ENCODE measurements at places on chromosomes 1 and 21.

- no peak for DNase-seq
Observed at GRCh38 chr1:180545991-180546390, 12.8 kb upstream of the OVAAL start.

DNA sequence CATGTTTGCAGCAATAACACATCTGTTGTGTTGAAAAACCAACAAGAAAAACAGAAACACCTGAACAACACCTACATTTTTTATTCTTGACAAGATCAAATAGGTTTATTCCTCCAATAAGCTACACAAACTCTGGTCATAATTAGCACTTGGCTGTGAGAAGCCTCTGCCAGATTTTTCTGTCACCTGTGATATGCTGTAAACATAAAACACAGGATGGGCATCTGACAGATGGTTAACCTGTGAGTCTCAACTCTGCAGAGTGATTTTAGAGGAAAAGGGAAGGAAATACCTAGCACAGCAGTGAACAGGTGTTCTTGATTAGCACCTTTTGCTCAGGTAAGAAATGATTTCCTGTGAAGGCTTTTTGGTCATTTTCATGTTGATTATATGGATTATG lies 175.4 kb upstream of the COA6 start:
- DNase-seq, result no peak

- DNase-seq, result no peak
Observed at GRCh38 chr1:244209955-244210354, 158.9 kb downstream of the ZBTB18 start.

DNA sequence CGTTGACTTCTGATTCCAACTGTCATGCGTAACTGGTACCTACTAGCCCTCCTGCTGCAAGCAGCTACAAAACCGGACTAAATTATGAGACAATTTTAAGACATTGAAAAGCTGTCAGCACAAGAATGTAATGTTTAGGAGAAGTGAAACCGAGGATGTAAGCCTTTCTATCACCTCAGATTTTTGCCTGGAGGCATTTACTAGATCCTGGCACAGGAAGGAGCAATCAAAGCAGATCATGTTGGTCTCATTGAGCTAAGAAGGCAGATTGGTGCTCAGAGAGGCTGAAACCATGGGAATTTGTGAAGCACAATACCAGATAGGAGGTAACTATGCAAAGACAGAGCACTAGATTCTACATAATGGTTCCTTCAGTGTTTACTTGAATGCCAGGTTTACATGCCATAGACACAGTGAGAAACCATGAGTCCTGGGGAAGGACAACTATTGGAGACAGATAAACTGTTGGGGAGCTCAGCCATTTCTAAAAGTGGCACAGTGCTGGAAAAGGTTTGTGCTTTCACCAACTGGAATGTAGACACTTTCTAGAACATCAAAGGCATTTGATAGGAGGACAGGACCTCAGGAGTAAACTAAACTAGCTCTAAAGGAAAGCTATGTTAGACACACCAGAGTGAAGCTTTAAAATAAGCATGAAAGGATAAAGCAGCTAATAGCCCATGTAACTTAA lies 179.4 kb downstream of the LYPLAL1 start:
- no peak for DNase-seq

DNA sequence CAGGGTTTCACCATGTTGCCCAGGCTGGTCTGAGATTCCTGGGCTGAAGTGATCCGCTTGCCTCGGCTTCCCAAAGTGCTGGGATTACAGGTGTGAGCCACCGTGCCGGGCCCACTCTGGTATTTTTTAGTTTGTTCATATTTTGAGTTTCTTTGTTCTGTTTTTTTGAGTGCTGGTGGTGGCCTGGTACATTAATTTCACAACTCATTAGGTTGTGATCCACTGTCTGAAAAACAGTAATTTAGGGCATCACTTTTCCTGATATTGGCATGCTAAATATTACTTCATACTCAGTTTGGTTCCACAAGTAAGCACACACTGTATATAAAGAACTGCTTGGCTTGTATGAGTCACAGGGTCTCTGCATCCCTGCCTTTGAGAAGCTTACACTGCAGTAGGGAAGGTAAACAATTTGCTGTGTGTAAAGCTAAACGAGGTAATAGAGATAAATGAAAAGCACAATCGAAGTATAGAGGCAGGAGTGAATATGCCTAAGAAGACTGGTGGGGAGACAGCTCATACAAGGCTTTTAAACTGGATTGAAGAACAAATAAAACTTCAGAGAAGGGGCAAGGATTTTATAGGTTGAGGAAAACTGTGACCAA lies 7.7 kb downstream of the SNX27 start:
- DNase-seq, result peak; percentile 43

GRCh38 chr1:26858891-26859640 lies 3.9 kb upstream of the SFN start:
- no peak for DNase-seq

DNA sequence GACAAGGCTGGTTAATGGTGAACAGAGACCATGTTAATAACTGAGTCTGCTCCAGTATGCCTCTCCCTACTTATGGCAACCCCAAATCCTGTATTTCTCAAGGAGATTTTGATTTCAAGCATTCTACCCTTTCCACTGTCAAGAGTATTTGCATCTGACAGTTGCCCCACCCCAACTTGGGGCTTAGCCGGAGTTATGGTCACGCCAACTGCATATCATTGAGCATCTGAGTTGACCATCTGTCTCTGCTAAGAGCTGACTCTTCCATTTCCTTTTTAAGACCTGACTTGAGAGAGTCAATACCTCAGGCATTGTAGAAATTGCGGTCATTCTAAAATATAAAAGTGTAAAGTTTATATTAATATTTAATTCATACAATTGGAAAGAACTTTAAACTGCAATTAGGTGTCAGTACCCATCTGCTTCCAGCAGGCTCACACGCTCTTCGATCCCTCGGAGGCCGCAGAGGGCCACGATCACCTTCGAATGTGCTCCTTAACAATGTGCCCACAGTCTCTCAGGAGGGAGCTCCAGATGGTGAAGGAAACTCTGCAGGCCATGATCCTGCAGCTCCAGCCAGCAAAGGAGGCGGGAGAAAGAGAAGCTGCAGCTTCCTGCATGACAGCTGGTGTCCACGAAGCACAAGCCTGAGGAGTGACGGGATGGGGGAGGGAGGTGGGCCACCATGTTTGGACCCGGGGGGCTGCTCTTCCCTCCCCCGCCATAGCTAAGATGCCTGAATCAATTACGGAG lies 409.8 kb downstream of the DISC1 start:
- DNase-seq, result no peak

DNA sequence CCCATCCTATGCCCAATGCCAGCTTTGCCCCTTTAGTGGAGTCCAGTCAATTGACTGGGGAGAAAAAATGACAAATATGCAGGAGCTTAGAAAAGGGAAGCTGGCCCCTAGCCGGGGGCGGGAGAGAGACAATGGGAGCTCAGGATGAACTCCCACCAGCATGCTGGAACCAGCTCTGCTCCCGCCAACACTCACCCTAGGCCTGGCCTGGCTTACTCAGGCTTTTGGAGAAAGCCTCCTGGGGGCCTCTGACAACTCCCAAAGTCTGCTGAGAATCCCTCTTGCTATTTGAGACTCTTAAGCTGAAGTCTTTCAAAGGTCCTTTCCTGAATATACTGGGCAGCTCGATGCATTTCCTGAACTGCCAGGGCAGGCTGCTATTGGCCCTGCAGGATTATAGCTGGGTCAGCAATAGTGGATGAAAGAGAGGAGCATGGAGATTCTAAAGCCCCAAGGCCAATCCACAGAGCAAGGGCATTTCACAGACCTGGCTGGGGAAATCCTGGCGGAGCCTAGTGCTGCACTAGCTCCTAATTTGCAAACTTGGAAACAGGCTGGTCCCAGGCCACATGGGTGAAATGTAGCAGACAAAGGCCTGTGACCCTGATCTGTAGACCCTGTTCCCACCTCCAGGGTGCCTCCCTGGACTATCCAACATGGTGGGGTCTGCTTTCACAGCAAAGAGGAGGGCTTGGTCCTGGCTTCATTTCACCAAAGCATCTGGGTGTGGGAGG lies 35.7 kb upstream of the CLSTN1 start:
- peak; percentile 22 for DNase-seq

DNA sequence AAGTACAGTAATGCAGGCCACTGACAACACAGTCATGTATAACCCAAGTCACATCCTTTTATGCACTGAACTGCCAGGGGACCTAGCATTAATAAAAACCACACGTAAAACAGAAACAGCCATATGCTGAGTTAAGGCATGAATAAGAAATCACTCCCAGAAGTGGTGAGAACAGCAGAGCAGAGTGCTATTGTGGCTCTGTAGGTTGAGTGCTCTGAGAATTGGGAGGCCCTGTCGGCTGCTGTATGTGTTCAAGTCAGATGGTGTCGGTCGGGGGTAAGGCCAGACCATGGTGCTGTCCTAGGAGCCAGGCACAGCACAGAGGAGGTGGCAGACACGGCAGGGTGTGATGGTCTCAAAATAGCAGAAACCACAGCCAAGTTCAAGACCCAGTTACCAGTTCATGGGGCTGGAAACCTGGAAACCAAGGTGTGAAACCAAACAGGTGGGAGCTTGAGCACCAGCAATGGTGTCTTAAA lies 126.6 kb upstream of the COA6 start:
- DNase-seq, result no peak

DNA sequence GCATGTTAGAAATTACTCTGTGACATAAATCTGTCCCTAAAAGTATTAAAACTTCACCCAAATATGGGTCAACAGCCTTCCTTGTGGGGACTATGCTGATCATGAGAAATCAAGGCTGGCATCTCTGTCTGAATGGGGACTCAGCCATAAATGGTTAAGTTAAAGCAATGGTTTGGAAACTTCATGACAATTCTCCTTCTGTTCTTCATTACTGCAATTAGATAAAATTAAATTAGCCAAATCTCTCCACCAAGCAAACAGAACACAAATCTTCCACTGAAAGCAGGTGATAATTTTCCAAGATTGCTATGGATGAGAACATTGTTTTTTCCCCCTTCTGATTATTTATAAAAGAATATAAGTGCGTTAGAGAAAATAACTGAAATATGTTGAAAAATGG lies 346.1 kb downstream of the KCNH1 start:
- DNase-seq, result no peak

- DNase-seq, result no peak
Observed at GRCh38 chr21:31358158-31358557, 14.1 kb upstream of the TIAM1 start.

DNA sequence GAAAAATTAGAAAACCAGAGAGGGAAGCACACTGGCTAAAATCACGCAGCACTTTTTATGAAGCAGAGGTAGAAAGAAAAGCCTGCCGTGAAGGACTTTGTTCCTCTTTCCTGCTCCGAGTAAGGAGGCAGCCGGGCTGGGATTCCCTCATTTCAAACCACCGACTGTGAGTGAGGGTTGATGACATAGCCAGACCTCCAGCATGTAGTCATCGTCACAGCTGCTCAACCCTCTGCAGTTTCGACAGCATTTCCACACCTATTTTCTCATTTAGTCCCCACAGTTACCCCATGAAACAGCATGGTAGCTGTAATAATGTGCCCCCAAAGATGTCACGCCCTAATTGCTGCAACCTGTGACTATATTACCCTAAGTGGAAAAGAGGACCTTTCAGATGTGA lies 35.3 kb downstream of the FCRL5 start:
- no peak for DNase-seq
